ENCODE measurements at places on chromosomes 6 and 20.

DNA sequence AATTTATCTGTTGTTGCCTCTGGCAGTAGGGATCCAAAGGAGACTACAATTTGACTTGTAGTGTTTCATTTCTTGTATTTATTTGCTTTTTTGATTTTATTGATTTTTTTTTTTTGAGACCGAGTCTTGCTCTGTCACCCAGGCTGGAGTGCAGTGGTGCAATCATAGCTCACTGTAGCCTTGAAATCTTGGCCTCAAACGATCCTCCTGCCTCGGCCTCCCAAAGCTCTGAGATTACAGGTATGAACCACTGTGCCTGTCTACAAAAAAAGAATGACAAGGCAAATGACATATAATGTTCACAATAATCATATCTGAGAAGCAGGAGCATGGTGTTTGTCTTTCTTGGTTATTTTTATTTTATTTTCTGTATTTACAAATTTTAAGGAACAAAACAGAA, 117.6 kb upstream of the RNF24 start:
- no peak for DNase-seq

DNA sequence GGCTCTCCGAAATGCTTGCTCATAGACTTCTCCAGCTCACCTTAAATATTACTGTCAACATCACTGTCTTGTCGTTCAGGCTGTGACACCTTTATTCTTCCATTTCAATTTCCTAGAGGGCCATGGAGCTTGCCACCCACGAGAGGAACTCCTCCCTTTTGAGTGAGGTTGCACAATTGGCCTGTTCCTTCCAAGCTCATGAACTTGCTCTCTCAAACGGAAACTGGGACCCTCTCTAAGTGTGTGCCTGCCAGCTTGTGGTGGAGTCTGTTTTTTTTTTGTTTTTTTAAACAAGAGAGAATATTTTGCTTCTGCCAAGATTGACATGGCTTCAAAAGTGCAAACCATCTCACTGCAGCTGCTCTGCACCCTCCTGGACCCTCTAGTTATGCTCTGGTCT, 19.3 kb upstream of the IYD start:
- DNase-seq = no peak

- DNase-seq = no peak
These were observed 50.9 kb downstream of the TNFRSF21 start for GRCh38 chr6:47258724-47259347.

DNA sequence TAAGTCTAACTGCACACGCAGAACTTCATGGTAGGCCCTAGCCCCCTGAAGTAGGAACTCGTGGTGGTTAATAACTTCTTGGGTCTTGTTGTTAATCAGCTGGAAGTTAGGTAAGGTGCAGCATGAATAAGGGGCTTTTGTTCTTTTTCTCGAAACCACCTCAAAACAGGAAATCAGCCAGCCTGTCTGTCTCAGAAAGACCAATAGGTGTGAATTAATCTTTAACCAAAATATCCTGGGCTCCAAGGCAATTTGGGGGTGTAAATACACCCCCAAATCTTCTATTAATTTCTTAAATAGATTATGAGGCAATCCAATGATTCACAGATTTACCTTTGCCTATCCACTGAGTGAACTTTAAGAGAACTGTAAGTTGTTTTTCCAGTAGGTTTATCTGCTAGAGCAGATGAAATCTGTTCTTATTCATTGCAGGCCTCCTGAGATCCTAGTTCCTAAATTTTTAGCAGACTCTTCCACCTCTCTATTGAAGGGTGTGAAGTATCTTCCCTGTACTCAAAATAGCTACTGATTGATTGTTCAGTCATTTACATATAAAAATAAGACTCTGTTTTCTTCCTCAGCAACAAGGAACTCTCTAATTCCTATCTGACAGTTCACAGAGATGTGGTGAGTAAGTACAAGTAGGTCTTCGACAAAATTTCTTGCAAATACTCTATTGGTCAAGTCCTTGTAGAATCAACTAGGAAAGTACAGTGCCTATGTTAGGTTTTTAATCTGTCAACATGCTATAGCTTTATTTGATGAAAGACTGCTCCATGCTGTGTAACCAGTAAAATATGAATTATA, 427.1 kb upstream of the NOX3 start:
- no peak for DNase-seq

DNA sequence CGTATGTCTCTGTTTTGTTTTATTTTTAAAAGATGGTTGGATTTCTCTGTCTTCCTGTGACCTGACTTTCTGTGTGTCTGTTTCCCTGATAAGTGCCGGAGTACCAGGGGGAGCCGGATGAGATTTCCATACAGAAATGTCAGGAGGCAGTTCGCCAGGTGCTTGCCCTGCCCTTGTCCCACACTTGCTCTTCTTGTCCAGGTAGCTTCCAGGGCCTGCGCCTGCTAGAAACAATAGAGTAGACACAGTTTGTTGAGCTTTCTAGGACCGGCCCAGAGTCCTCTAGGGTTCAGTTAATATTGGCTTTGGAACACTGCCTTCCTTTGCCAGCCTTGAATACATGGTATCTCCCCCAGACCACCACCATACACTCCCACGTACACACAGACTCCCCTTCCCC, 3.9 kb downstream of the ITPA start:
- DNase-seq = no peak

GRCh38 chr20:43969028-43969447, 54.4 kb downstream of the TOX2 start:
- no peak for DNase-seq

GRCh38 chr20:6812530-6812929, 45.0 kb downstream of the BMP2 start:
- DNase-seq = no peak

- DNase-seq = no peak
These were observed 89.6 kb downstream of the TMEM242 start for GRCh38 chr6:157233686-157234085.

GRCh38 chr20:1813674-1814635, 81.3 kb upstream of the SIRPA start:
- no peak for DNase-seq

DNA sequence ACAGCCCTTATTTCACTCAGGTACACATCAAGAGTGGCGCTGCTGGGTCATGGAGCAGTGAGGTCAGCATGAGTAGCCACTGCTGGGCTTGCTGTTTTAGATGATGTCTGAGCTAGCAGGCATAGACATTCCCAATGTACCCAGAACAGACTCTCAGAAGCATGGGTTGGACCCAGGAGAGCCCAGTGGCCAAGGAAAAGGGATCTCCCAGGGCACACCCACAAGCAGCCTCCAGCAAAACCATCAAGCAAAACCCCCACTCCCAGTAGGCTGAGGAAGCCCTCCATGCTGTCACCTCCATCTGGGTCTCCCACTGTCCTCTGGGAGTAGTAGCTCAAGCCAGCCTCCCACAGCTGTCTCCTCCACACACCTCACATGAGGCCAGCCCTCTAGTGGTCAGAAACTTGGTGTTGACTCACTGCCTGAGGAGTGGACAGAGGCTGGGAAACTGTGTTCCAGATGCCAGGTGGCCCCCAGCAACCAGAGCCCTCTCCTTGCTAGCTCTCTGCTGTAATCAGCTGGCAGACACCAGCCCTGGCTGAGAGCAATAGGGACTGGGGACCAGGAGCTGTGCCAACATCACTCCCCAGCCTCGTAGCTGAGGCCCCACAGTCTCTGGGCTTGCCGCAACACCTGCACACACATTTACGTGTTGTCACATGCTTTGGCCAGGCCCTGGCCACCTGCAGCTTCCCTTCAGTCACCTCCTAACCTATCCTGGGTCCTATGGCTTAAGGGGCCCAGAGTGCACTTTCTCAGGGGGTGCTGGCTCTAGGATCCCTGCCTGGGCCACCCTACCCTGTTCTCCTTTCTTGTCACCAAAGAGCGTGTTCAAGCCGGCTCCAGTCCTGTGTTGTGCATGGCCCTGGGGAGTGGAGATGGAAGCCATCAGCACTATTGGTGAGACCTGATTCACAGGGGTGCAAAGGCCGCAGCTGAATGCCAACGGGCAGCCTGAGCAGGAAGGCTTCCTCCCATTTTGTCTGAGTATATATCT, 1.9 kb upstream of the AP5S1 start:
- DNase-seq = peak; percentile 53

- no peak for DNase-seq
These were observed 16.9 kb downstream of the RBM38 start for GRCh38 chr20:57408131-57408530.

All from NCI-H446 treated with DMSO at 0.1 percent for 48 hours (cell line).